ENCODE measurements at places on chromosomes 6 and 20. TPM values are rescaled to one million over a fixed set of nuclear protein-coding genes. Genes with fewer than 3 reads are reported as not detected.

PSORS1C2 gene
- not detected for total RNA-seq

RCAN2 gene
- under 0.01 TPM for total RNA-seq

IL20RA gene
- total RNA-seq: 0.26 TPM

SYCP2 gene
- total RNA-seq: 3.1 TPM

COL9A1 gene
- total RNA-seq: not detected

ULBP1 gene
- total RNA-seq: under 0.01 TPM

SLC16A10 gene
- total RNA-seq: 0.11 TPM

MAFB gene
- total RNA-seq: 4.7 TPM

DDX43 gene
- 0.33 TPM for total RNA-seq

BTN1A1 gene
- not detected for total RNA-seq

TPBG gene
- 2.0 TPM for total RNA-seq

GDAP1L1 gene
- not detected for total RNA-seq

GNMT gene
- total RNA-seq: 0.17 TPM

OLIG3 gene
- total RNA-seq: not detected

ENPP4 gene
- total RNA-seq: 0.26 TPM

OPRM1 gene
- total RNA-seq: not detected
